Astrocyte of the spinal cord (primary cell): ENCODE measurements at places on chromosomes 1 and 21.

GRCh38 chr1:36134505-36135329, 9.7 kb upstream of the COL8A2 start:
- DNase-seq, result peak; percentile 57

DNA sequence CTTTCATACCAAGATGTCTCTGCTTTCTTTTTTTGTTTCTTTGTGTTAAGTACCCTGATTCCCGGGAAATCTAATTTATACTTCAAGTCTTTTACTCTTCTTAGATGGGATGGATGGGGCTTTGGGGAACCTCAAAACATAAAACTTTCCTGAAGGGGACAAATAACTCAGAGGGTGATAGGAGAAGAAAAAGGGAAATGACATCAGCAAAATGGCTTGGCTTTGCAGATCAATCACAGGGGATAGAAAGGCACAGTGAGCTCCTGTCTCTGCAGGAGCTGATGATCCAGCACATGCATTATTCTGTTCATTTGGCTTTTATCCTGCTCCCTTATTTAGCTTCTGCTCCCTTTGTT, 1.4 kb upstream of the CA14 start:
- no peak for DNase-seq

- no peak for DNase-seq
These were observed 3.8 kb downstream of the CELSR2 start for GRCh38 chr1:109252893-109253802.

- peak; percentile 63 for DNase-seq
These were observed 39.7 kb downstream of the BACE2 start for GRCh38 chr21:41207401-41208375.

- DNase-seq, result no peak
These were observed 23.8 kb upstream of the PPP1R15B start for GRCh38 chr1:204435381-204435831.

DNA sequence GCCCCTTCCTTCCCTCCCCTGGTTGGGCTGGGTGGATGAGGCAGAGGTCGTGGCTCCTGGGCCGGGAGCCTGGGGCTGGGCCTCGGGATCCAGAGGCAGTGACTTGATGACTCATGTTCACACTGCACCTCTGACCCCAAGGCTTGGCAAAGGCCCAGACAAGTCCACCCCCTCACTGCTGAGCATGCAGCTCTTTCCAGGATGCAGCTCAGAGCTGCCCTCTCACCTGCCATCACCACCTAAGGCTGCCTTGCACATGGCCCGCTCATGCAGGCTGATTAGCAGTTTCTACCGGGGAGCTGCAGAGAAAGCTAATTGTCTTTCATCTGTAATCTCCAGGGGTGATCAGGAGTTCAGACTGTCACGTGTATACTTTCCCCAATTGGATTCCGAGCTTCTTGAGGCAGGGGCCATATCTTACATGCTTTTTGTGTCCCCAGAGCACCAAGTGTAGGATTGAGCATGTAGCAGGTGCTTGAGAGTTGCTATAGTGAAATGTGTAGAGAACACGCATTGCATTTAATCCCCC, 62.1 kb downstream of the LRRN2 start:
- peak; percentile 4 for DNase-seq

DNA sequence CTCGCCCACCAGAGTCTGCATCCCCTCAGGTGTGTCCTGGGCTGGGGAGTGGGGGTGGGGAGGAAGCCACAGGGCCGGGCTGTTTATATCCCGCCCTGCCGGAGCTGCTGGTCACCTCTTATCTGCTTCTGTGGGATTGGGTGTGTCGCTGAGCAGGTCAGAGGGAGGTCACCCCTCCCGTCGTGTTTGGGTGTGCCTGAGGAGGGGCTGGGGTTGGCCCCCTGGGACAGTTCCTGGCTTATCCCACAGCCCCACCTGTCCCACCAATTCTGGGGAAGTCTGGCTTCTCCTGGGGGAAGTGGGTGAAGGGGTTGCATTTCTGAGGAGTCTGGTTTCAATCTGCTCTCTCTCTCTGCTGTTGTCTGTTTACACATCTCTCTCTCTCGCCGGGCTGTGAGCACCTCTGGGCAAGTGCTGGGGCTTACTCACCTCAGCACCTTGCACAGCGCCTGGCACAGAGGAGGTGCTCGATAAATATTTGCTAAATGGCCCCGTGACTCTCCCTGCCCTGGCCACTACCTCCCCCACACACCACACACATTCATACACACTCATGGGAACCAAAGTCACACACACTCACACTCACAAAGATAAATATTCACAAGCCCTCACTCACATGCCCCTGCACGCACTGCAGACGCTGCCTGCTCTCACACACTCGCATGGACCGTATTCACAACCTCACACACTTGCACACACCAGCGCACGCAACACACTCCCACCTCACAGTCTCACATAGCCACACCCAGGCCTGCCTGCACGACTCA, 8.3 kb downstream of the ELF3 start:
- no peak for DNase-seq
